ENCODE measurements at places on chromosomes 5 and 9.

DNA sequence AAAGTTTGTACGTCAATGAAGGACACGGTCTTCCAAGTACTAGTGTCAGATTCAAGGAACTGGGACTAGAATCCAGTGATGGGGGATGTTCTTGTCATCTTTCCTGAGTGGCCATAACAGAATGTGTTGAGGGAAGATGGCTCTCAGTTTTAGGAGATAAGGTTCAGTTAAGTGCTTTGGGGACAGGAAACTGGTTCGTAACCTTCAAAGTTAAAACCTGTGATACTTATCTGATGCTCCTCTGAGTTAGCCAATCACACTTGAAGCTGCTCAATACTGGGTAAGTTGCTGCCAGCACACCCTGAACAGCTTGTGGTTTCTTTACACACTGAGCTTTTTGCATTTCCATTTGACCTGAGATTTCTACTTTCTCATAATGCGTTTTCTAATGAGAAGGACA lies 64.4 kb downstream of the PIK3R1 start:
- DNase-seq: no peak

DNA sequence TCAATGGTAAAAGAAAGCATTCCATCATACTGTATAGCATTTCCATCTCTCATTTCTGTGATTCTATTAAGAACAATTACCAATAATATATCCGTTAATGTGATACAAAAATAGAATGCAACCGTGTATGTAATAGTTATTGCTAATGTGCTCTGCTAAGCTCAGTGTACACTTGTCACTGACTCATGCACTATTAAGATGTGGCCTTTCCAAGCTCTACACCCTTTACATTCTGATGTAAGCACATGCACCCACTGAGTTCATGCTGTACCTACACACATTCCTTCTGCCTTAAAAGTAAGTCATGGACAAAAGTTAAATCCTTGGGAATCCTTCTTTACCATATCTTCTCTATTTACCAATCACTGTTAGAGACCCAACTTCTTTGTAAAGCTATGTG lies 319.1 kb downstream of the ZSWIM6 start:
- DNase-seq: no peak

GRCh38 chr5:134659456-134659855 lies 10.9 kb downstream of the SEC24A start:
- no peak for DNase-seq

DNA sequence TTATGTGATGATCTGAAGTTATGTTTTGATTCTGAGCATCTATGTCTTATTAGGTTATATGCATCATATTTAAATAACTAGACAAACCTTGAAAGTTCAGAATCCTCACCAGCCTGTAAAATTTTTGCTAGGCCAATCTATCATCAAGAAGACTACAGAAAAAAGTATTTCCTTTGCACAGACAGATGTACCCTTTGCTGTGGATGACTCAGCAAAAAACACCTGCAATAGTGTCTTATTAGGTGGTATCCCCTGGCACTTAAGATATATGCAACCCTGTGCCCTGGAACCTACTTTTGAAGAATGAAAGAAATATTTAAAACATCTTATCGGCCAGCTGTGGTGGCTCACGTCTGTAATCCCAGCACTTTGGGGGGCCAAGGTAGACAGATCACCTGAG lies 130.6 kb downstream of the SLF1 start:
- DNase-seq: no peak

GRCh38 chr5:149118463-149118862 lies 22.8 kb upstream of the ABLIM3 start:
- no peak for DNase-seq
